Activated CD4-positive, alpha-beta memory T cell treated with anti-CD3 and anti-CD28 coated beads, Interleukin-2, amount 10 ng/mL, durations not matched to agents 7 days and 5 days (primary cell): ENCODE measurements at places on chromosomes 4 and X. TPM values are rescaled to one million over a fixed set of nuclear protein-coding genes. Genes with fewer than 3 reads are reported as not detected.

GRCh38 chr4:53557669-53558064 lies 33.6 kb downstream of the LNX1 start:
- no peak for DNase-seq

Gene RAB41
- total RNA-seq, result not detected

DNA sequence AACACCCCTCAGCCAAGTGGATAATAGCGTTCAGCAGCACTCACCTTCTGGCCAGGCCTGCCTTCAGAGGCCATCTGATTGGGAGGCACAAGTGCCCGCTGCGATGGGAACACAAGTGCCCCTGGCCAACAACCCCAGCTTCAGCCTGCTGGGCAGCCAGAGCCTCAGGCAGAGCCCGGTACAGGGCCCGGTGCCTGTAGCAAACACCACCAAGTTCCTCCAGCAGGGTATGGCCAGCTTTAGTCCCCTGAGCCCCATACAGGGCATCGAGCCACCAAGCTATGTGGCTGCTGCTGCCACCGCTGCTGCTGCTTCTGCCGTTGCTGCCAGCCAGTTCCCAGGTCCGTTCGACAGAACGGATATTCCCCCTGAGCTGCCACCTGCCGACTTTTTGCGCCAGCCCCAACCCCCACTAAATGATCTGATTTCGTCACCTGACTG lies 55.9 kb upstream of the MTM1 start:
- no peak for DNase-seq

Gene ZXDA
- 3.8 TPM for total RNA-seq

DNA sequence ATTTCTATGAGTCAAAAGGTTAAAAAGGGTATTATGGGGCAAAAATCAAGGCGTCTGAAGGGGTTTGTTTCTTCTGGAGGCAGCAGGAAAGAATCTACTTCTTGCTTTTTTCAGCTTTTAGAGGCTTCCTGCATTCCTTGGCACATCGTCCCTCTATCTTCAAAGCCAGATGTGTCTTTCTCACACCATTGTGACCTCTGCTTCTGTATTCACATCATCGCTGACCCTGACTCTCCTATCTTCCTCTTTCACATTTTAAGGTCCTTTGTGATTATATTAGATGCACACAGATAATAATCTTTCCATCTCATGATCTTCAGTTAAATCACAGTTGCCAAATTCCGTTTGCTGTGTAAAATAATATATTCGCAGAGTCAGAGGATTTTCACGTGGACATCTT lies 112.7 kb downstream of the PPP4R3C start:
- no peak for DNase-seq

GRCh38 chrX:133249266-133250058 lies 31.3 kb upstream of the TFDP3 start:
- DNase-seq, result no peak
